ENCODE measurements at places on chromosomes 7 and 10. TPM values are rescaled to one million over a fixed set of nuclear protein-coding genes. Genes with fewer than 3 reads are reported as not detected.

VSTM2A gene
- total RNA-seq, result not detected

TPST1 gene
- total RNA-seq, result 1.3 TPM

PON1 gene
- not detected for total RNA-seq

OR9A2 gene
- 0.30 TPM for total RNA-seq

EPDR1 gene
- total RNA-seq, result 0.62 TPM

ITPRID1 gene
- not detected for total RNA-seq

MICALL2 gene
- 2.1 TPM for total RNA-seq

ABCA13 gene
- 0.02 TPM for total RNA-seq
